ENCODE measurements at places on chromosomes 4 and X. TPM values are rescaled to one million over a fixed set of nuclear protein-coding genes. Genes with fewer than 3 reads are reported as not detected.

Gene PRDM5
- 23.7 TPM for total RNA-seq

Gene ADGRL3
- total RNA-seq: 13.0 TPM

Gene KLHL4
- total RNA-seq: 16.9 TPM

Gene FGF2
- total RNA-seq: 153 TPM

DNA sequence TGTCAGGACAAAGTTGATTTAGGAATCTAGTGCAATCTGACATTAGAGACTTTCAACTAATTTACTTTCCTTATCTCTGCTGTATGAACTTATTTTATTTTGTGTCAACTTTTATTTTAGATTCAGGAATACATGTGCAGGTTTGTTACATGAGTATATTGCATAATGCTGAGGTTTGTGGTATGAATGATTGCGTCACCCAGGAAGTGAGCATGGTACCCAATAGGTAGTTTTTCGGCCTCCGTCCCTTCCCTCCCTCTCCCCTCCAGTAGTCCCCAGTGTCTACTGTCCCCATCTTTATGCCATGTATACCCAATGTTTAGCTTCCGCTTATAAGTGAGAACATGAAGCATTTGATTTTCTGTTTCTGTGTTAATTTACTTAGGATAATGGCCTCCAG is 68.7 kb upstream of the TEX13D start:
- no peaks in the 10 kb centered on the region for H3K27me3 ChIP-seq
- H3K4me1 ChIP-seq: no peaks in the 10 kb centered on the region
- no peak overlapping the region for H3K4me3 ChIP-seq
- H3K27ac ChIP-seq: no peak overlapping the region
- DNase-seq: no peak
- H3K36me3 ChIP-seq: no peaks in the 10 kb centered on the region

GRCh38 chrX:70052895-70053615 is 3.3 kb upstream of the AWAT2 start:
- H3K4me1 ChIP-seq: no peaks in the 10 kb centered on the region
- DNase-seq: no peak
- no peaks in the 10 kb centered on the region for H3K36me3 ChIP-seq

DNA sequence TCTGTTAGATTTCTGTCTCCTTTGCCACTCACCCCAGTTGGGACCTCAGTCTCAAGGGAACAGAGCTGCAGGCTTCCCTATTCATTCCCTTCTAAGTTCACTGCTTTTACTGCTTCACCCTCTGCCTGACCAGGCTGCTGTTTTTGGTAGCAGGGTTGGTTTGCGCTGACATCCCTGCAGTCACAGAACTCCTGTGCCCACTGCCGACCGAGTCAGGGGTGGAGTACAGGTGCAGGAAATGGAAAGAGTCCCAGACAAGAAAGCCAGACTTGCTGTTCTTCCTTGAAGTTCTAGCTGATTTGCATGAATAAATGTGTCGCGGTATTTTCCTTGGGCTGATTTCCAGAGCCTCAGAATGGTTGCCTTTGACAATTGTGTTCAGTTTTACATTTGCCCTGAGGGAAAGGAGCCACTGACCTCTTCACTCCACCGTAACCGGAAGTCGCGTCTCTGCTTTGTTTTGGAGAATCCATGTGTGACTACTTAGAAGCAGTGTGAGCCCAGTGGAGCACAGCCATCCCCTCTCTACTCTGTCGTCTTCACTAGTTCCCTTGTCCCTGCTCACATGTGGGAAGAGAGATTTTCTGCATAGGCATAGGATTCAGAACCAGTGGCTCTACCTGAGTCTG is 84.8 kb downstream of the TNIP2 start:
- H3K36me3 ChIP-seq: peaks cover 18% of the 10 kb centered on the region
- H3K27ac ChIP-seq: no peak overlapping the region
- H3K4me3 ChIP-seq: no peak overlapping the region
- H3K27me3 ChIP-seq: no peaks in the 10 kb centered on the region
- no peaks in the 10 kb centered on the region for H3K4me1 ChIP-seq
- DNase-seq: no peak

DNA sequence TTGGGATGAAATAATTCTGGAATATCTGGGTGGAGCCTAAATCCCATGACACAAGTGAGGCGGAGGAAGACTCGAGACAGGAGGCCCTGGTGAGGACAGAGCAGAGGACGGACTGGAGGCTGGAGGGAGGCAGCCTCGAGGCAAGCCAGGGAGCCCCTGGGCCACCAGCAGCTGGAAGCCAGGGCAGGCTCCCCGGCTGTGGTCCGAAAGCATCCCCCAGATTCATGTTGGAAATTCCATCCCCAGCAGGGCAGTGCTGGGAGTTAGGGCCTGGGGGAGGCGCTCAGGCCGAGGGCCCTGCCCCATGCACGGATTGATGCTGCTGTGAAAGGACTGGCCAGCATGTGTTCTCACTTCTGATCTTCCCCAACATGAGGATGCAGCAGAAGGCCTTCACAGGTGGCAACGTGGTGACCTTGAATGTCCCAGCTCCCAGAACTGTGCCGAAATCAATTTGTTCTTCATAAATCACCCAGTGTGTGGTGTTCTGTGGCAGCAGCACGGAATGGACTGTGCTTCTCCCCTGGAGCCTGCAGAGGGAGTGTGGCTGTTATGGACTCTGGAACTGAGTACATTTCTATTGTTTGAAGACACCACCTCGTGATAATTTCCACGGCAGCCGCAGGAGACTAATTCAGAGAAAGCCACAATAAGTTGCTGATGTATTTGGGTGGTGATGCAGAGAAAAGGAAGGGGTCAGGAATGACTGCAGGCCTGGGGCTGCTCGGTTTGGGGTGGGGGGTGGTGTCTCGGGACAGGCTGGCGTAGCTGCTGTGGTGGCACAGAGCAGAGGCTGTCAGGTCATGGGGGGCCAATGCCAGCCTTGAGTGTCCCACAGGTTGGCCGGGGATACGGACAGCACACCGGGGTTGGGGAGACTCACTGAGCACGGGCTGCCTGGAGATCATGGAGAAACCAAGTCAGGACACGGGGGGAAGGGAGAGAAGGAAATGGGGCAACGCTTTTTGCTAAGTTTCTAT is 56.9 kb downstream of the PCGF3 start:
- DNase-seq: no peak
- no peaks in the 10 kb centered on the region for H3K4me1 ChIP-seq
- no peaks in the 10 kb centered on the region for H3K27me3 ChIP-seq
- H3K4me3 ChIP-seq: no peak overlapping the region

DNA sequence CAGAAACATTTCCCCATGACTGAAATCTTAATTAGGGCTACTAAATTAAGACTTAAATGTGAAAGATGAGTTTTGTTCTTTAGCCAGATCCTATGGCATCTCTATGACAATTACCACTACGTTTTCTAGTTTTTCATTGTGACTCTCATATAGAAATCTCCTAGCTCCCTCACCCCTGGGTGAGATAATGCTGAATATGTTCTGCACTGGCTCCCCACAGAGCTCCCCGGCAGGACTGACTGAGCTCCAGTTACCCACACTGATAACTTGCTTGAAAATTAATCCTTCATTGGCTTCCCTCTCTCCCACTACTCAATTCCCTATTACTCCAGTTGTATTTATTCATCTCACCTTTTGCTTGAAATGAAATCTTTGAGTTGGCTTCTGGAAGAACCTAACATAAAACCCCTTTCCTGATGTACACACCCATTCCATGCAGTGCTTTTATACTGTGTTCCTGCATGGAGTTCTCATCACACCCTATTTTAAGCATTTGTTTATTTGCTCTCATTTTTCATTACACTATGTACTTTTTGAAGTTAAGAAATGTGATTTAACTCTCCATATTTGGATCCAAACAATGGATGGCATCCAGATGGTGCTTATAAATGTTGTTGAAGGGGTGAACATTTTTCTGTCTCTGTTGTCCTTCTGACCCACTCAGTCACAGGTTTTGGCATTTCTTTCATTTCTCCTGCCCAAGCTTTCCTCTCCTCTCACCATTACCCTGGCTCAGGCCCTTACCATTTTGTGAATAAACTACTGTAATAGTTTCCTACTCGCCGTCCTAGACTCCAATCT is 623.4 kb downstream of the SPRY1 start:
- H3K36me3 ChIP-seq: no peaks in the 10 kb centered on the region
- H3K4me1 ChIP-seq: no peaks in the 10 kb centered on the region
- H3K4me3 ChIP-seq: no peak overlapping the region
- H3K27me3 ChIP-seq: no peaks in the 10 kb centered on the region
- no peak overlapping the region for H3K27ac ChIP-seq

DNA sequence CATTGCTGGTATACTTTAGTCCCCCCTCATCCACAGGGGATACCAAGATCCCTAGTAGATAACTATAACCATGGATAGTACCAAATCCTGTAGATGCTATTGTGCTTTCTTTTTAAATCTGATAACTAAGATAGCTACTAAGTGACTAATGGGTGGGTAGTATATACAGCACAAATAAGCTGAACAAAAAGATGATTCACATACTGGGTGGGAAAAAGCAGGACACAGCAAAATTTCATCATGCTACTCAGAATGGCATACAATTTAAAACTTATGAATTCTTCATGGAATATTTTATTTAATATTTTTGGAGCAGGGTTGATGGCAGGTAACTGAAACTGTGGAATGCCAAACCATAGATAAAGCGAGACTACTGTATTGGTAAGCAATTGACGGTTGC is 161.6 kb downstream of the IL15 start:
- no peak overlapping the region for H3K4me3 ChIP-seq
- H3K4me1 ChIP-seq: no peaks in the 10 kb centered on the region
- no peaks in the 10 kb centered on the region for H3K36me3 ChIP-seq
- H3K27ac ChIP-seq: no peak overlapping the region

- peaks cover 4% of the 10 kb centered on the region for H3K4me1 ChIP-seq
- H3K36me3 ChIP-seq: no peaks in the 10 kb centered on the region
- H3K27ac ChIP-seq: no peak overlapping the region
- no peak overlapping the region for H3K4me3 ChIP-seq
- H3K27me3 ChIP-seq: no peaks in the 10 kb centered on the region
Observed at GRCh38 chrX:154648931-154649330, 4.4 kb downstream of the CTAG2 start.

DNA sequence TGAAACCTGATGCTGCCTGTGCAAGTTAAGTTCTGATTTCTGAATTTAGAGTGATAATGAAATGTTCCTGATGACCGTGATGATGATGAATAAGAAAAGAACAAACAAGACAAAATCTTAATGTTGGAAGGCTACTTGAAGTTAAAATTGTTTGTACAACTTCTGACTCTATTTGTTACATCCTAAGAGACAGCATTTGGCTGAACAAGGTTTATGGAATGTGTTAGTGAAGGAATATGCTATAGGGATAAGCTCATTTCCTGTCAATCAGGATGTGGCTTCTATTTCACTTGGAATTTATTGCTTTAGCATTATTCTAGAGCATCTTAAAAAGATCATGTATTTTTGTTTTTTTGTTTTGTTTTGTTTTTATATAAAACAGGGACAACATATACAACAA is 267.5 kb downstream of the FAT4 start:
- H3K4me1 ChIP-seq: no peaks in the 10 kb centered on the region
- DNase-seq: no peak
- no peaks in the 10 kb centered on the region for H3K27me3 ChIP-seq
- H3K27ac ChIP-seq: no peak overlapping the region

- no peak for DNase-seq
- H3K36me3 ChIP-seq: no peaks in the 10 kb centered on the region
- H3K27me3 ChIP-seq: no peaks in the 10 kb centered on the region
- H3K4me3 ChIP-seq: no peak overlapping the region
Observed at GRCh38 chrX:111376897-111377578, 35.0 kb downstream of the DCX start.

DNA sequence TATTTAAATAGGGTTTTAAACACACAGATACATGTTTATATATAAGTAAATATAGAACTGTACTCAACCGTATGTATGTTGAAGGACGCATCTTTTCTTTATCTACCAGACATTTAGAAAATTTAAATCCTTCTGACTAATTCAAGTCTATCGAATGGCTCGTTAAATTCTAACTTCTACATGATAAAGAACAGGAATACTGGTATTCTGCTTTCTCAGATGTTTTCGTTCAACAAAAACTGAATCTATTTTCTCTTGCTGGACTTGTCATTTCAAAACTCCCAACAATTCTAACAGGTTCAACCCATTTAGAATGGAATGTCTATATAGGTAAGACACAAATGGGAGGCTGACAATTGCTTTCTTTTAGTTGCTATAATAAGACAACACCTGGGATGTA is 978.3 kb upstream of the ADGRL3 start:
- H3K27me3 ChIP-seq: no peaks in the 10 kb centered on the region
- no peak for DNase-seq
- no peaks in the 10 kb centered on the region for H3K36me3 ChIP-seq
- H3K27ac ChIP-seq: no peak overlapping the region
- no peak overlapping the region for H3K4me3 ChIP-seq
- no peaks in the 10 kb centered on the region for H3K4me1 ChIP-seq

- no peaks in the 10 kb centered on the region for H3K27me3 ChIP-seq
- H3K36me3 ChIP-seq: no peaks in the 10 kb centered on the region
- no peak overlapping the region for H3K4me3 ChIP-seq
- no peak for DNase-seq
Observed at GRCh38 chrX:119589810-119590209, 15.4 kb downstream of the UBE2A start.

GRCh38 chr4:20680736-20681135 is 19.5 kb upstream of the PACRGL start:
- no peak overlapping the region for H3K4me3 ChIP-seq
- no peak for DNase-seq
- no peaks in the 10 kb centered on the region for H3K4me1 ChIP-seq
- no peak overlapping the region for H3K27ac ChIP-seq
- no peaks in the 10 kb centered on the region for H3K27me3 ChIP-seq

GRCh38 chr4:85736571-85736970 is 261.6 kb downstream of the ARHGAP24 start:
- no peaks in the 10 kb centered on the region for H3K27me3 ChIP-seq
- H3K4me1 ChIP-seq: no peaks in the 10 kb centered on the region
- no peak for DNase-seq
- no peaks in the 10 kb centered on the region for H3K36me3 ChIP-seq

- no peak overlapping the region for H3K4me3 ChIP-seq
- no peaks in the 10 kb centered on the region for H3K4me1 ChIP-seq
- H3K27ac ChIP-seq: no peak overlapping the region
- no peak for DNase-seq
- no peaks in the 10 kb centered on the region for H3K36me3 ChIP-seq
Observed at GRCh38 chr4:71300362-71300761, 38.5 kb upstream of the SLC4A4 start.

GRCh38 chr4:92646826-92647225 is 343.1 kb downstream of the GRID2 start:
- H3K36me3 ChIP-seq: no peaks in the 10 kb centered on the region
- no peak overlapping the region for H3K4me3 ChIP-seq
- no peaks in the 10 kb centered on the region for H3K27me3 ChIP-seq
- DNase-seq: no peak
- H3K27ac ChIP-seq: no peak overlapping the region

Measured in H1 (cell line).